Hematopoietic multipotent progenitor cell (in vitro differentiated cells): ENCODE measurements at places on chromosomes 1 and 21.

- peak; percentile 50 for DNase-seq
Measured at GRCh38 chr1:24996983-24997893, 67.2 kb upstream of the RUNX3 start.

DNA sequence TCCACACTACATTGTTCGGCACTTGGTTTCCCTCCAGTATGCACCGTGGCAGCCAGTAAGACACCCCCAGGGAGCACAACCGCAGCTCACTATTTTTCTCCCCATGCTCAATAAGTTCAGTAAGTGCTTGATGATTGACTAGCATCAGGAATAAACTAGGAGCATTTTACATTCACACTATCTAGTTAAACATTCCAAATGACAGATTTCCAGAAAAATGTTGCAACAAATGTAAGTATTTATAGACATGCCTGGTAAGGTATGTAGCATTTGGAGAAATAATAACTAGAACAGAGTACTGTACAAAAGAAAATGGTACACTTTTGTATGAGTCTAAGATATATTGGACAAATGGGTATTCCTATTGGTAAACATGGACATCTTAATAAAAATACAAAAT, 92.9 kb downstream of the SLC45A1 start:
- DNase-seq, result no peak

DNA sequence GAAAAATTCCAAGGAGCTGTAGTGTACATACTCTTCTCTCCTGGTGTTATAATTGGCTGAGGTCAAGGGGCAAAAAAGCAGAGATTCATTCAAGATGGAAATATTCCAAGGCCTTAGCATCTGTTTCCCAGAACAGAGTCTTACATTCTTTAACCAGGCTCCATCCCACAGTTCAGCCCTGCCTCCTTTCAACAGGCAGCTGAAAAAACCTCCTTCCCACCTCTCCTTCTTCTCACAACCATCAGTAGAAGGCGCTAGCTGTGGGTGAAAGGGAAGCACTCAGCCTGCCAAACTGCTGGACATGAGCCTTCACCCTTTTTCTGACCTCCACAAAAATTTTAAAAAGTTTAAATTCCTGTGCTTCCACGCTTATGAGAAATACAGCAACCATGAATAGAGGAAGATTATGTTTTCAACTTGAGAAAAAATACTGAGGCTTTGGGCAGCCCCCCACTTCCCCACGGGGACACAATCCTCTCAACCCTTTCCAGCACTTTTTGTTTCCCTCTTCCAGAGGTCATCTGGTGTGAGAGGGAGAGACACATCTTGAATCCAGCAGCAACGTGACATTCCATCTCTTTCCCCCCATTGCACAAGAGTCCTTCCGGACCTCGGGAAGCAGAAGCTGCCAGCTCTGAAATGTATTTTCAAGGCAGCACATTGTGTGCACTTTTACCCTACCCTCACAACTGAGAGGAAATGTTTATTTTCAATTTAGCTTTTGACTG, 43.2 kb upstream of the FMO2 start:
- DNase-seq, result no peak

DNA sequence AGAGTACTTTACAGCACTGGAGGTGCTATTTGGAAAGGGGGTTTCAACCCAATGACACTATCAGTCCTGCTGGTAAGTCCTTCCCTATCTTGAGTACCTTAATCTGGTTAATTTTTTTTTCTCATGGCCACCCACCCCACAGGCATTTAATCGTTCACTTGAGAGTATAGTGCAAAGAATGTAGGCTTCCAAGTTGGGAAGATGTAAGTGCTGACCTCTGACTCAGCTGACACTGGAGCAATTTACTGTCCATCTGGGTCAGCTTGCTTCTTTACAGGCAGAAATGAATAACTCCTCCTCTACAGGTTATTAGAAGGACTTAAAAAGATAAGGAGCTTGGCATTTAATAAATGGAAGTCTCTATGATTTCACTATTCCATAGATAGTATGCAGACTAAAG, 89.6 kb downstream of the AK5 start:
- no peak for DNase-seq

DNA sequence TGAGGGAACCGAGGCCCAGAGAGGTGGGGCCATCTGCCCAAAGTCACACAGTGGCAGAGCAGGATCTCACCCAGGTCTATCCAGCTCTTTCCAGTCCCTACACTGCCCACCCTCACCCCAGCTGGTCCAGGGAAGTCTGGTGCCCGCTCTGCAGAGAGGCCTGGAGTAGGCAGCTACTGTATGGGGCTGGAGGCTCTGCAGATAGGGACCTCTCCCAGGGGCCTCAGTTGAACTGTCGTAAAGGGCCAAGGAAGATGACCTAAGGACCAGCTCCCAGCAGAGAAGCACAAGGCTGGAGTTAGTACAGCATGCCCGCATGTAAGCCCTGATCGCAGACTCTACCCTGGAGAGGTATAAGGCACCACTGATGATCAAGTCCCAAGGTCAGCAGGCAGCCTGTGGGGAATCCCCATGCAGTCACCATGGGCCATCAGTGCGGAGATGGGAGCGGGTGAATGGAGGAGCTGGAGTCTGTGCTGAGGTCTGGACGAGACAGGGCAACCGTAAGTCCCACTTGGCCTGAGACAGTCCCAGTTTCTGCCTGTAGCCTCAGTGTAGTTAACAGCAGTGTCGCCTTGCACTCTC, 320.2 kb downstream of the MATN1 start:
- no peak for DNase-seq

GRCh38 chr1:50214717-50215116, 106.0 kb downstream of the ELAVL4 start:
- peak; percentile 61 for DNase-seq

- DNase-seq, result no peak
Measured at GRCh38 chr1:151976858-151977257, 16.8 kb downstream of the S100A10 start.

- no peak for DNase-seq
Measured at GRCh38 chr1:153357853-153358690, at the start of gene S100A9. TSS of gene S100A9 (plus strand) at chr1:153357854. CDS start at chr1:153358284, 430 bp downstream.
